ENCODE measurements at places on chromosomes 2 and 18.

- no peak for DNase-seq
Measured at GRCh38 chr2:134377730-134378129, 123.9 kb downstream of the MGAT5 start.

GRCh38 chr2:150876251-150876950 lies 385.3 kb downstream of the RBM43 start:
- DNase-seq: peak; percentile 34

DNA sequence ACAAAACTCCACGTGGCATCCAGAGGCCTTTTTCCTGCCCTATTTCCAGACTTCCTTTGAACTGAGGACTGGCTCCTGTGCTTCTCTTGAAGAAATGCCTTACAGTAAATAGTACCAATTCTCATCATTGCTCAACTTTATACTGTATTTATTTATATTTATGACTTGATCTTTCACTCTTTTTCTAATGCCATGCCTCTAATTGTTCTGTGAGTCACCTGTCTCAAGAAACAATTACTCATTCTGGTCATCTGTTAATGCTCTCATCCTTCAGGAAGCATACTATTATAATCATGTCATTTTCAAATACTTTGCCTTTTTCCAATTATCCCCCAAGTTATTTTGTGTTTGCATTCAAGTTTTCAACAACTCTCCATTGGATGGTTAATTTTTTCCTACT lies 85.9 kb downstream of the DCDC2C start:
- DNase-seq: peak; percentile 14

GRCh38 chr2:43486603-43487002 lies 109.2 kb downstream of the THADA start:
- no peak for DNase-seq

Data from fibroblast of skin of scalp (primary cell).